Breast epithelium (tissue), 4 donors: ENCODE measurements at places on chromosomes 1 and 21. TPM values are rescaled to one million over a fixed set of nuclear protein-coding genes. Genes with fewer than 3 reads are reported as not detected.

Gene OR2T29
- not detected for total RNA-seq

- DNase-seq = no peak
Measured at GRCh38 chr1:34441259-34442069, 264.8 kb downstream of the C1orf94 start.

- peak; percentile 53 for DNase-seq
Measured at GRCh38 chr1:172499636-172500141, 33.3 kb upstream of the SUCO start.

GRCh38 chr1:236247286-236247685 lies 34.5 kb downstream of the ERO1B start:
- no peak for DNase-seq

GRCh38 chr1:108718927-108719655 lies 6.4 kb downstream of the FNDC7 start:
- DNase-seq = no peak

Gene AKNAD1
- total RNA-seq = 4.1 TPM

Gene FAM72C
- 0.32 TPM for total RNA-seq

DNA sequence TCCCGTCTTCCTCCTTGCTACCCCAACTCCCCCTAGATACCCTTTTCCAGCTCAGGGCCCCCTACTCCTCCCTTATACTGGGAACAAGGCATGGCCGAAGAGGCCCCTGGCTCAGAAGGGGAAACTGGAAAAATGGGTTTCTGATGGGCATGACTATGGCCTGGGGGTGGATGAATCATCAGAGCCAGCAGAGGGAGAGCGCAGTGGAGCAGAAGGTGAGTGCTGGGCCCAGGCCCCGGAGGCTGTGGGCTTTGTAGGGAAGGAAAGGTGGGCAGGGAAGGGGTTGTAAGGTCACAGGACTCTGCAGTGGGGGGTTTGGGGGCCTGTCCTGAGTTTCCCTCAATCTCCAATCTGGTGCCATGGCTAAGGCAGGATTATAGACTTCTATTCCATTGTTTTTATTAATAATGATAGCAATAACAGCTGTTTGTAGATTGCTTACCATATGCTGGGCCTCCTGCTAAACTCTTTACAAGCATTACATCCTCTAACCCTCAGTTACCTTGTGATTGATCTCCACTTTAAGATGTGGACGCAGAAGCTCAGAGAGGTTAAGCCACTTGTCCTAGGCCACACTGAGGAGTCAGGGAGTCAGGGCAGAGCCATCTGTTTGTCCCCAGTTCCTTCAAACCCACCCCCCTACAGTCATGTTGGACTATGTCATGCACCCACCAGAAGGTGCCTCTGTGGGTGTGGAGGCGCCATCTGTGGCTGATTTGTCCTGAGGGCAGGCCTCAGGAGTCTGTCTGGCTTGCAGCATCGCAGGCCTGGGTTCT lies 36.2 kb upstream of the ZNF362 start:
- peak; percentile 38 for DNase-seq

DNA sequence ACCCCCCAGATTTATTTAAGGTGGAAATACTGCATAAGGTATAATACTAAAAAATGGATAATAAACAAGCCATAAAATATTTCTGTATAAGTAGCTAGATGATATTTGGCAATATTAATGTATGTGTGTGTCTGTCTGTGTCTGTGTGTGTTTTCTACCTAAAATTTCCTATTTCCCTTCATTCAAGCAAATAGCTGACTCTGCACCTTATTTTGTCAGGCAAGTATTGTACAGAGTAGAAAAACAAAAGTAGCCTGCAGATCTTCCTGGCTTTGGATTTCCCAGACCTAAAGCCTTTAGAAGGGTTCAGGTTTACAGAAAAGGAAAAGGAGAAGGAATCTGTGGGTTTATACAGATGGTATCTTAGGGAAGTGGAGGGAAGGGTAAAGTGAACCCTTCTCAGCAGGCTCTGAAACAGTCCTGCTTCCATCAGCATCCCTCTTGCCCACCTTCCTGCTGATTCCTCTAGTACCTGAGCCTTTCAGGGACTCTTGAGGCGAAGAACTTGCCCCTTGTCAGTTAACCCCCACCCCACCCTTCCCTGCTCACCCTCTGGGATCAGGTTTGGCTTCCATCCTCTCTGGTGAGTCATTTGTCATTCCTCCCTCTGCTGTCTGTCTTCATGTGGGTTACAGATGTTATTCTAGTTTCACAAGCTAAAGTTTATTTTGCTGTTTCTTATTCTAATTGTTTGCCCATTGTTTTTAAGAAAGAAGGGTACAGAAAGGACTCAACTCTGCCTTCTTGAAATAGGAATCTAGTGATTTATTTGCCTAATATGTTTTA lies 21.7 kb upstream of the RGS16 start:
- no peak for DNase-seq

- DNase-seq = peak; percentile 66
Measured at GRCh38 chr1:206479183-206480125, 9.2 kb downstream of the IKBKE start.

GRCh38 chr1:4061521-4062031 lies 161.5 kb upstream of the C1orf174 start:
- no peak for DNase-seq

DNA sequence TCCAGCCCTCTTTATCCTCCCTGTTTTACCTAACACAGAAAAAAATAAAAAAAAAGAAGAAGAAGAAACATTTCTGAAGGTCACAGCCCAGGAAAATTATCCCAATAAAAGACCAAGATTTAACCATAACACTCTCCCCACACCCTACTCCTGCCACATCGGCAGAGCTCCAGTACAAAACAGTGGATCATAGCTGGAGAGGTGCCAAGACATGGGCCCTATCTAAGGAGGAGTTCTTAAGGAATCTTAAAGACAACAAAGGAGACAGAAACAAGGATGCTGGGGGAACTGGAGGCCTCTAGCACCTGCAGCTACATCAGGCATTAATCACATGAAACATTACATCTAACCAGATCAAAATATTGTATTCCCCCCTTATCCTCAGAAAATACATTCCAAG lies 432.8 kb downstream of the MATN1 start:
- DNase-seq = no peak

DNA sequence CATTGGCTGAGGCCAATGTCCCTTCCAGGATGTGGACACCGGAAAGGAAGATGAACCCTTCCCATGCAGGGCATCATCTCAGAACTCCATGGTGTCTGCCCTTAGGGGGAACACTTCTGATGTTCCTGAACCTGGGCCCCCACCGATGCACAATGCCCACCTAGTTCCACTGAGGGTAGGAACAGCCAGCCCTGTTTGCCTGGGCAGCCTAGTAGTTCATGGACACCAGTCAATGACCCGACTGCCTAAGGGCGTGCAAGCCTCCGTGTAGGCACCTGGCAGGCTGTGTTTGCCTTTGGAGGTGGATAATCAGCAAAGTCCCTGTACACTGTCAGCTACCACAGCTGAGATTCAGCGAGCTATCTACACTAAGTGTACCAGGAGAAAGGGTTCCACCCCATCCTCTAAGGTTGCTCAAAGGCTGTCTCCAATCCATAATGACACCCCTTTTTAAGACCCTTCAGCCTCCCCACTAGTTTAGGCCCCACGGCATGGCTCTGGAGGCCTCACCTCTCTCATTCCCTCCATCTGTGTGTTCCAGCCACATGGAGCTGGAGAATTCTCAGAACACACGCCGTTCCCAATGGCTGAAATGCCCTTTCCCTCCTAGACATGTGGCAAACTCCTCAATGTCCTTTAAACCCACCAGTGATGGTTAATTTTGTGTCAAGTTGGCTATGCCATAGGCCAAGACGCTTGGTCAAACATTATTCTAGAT lies 124.8 kb upstream of the EDN2 start:
- no peak for DNase-seq

GRCh38 chr1:227170361-227171166 lies 147.7 kb downstream of the CDC42BPA start:
- DNase-seq = no peak

DNA sequence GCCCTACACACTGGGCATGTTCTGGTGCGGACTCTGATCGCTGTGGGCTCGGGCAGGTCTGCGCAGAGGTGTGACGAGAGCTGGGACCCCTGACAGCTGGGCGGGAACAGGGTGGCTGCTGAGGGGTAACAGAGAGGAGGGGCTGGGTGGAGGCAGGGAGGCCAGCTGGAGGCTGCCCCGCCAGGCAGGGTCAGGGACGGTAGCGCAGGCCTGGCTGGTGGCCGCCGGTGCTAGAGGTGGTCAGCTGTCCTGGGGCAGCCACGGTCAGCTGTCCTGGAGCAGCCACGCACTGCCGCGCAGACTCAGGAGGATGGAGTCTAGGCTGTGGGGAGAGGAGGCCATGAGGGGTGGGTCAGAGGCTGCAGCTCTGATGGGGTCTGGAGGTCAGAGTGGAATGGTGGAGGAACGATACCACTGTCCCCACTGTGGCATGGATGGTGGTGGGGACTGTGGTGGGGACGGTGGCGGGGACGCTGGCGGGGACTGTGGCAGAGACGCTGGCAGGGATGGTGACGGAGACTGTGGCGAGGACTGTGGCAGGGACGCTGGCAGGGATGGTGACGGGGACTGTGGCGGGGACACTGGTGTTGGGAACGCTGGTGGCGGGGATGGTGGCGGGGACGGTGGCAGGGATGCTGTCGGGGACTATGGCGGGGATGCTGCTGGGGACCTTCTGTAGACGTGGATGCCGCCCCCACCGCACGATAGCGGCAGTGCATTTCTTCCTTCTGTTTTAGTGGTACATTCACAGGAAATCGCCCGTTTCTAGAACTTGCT lies 21.3 kb upstream of the LRRC3 start:
- DNase-seq = no peak

- no peak for DNase-seq
Measured at GRCh38 chr1:241408170-241408569, 51.2 kb upstream of the RGS7 start.

GRCh38 chr1:38719880-38720279 lies 139.7 kb downstream of the RRAGC start:
- DNase-seq = no peak

Gene DIPK1A
- total RNA-seq = 12.1 TPM

DNA sequence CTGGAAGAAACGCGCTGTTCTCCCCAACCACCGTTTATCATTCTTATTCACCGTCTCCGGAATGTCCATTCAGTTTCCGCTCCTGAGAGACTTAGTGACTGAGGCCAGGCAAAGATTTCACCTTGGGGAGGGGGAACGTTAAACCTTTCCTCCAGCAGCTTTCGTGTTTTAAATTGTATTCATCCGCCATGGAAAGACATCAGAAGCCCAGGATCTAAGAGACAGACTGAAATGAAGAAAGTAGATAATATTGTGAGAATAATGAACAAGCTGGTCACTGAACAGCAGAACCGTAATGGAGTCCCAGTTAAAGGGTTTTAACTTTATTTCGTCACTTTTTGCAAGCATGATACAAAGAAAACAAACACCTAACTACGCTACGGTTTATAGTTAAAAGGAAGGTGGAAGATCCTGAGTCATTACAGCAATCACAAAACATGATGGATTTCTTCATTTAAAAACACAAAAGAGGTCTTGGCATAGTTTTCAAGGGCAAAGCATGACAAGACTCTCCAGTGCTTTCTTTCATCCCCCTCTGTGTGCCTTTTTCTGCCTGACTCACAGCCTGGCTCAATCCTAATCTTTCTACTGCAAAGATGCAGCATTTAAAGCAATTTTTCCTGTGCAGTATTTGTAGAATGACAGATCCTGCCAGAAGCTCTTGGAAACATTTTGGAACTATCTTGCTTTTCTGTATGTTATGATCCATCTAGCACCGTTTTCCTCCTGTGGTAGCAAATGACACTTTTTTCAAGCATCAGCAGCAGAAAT lies 722 bp upstream of the SLC19A2 start:
- no peak for DNase-seq

Gene CRNN
- total RNA-seq = not detected

DNA sequence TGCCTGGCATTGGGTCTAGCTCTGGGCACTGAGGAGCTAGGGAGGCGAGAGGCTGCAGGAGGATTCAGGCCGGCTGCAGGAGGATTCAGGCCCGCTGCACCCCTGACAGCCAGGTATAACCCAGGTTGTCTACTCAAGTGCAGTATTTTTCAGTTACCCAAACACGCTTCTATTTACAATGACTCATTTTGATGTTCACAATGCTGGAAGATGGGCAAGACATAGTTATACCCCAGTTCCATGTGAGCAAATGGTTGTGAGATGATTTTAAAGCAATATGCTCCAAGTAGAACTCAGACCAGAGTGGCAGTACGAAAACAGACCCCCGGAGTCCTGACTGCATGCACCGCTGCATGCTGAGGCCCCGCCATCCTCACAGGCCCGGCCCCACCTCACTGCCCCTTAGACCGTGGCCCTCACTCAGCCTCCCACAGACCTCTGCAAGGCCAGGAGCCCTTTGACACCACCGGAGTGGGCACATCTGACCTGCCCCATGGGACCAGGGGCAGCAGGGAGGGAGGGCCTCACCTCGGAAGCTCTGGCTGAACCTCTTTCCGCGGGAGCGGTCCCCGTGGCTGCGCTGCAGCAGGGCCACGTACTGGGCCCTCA lies 553 bp downstream of the LEFTY1 start:
- DNase-seq = no peak

GRCh38 chr1:183164340-183164739 lies 21.7 kb upstream of the LAMC2 start:
- DNase-seq = no peak

DNA sequence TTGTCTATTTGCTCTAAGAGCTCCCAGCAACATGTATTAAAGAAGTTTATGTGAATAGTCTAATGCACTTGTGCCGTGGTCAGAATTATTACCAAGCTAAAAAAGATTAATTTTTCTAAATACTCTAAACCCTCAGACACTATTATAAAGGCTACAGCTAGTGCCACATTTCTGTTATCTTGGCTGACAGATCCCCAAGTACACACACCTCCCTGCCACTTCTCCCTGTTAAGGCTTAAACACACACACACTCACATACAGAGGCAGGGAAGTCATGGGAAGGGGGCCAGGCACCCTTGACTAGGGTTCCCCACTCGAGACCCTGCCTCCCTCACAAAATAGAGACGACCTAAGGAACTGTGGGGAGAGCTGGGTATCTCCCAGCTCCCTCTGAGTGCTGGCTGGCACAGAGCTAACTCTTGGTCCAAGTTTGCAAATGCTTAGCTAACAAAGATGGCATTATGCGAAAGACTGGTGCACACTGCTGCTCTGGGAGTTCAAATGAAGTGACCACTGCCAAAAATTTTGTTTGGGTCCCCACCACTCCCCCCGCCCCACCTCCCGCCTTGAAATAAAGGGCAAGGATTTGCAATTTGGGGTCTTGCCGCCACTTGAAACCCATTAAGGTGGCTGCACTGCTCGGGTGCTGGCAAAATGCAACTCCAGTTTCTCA lies 9.8 kb downstream of the SSBP3 start:
- DNase-seq = no peak

Gene NPR1
- 134 TPM for total RNA-seq

Gene CD101
- 0.32 TPM for total RNA-seq

Gene BCL10
- 23.6 TPM for total RNA-seq

GRCh38 chr1:155913969-155914757 lies 3.0 kb upstream of the RIT1 start:
- DNase-seq = no peak

GRCh38 chr1:225474986-225475820 lies 47.4 kb upstream of the LBR start:
- DNase-seq = peak; percentile 25

GRCh38 chr1:186440584-186440983 lies 20.3 kb downstream of the PDC start:
- DNase-seq = no peak

Gene PUM1
- total RNA-seq = 149 TPM

GRCh38 chr1:109094377-109094803 lies 3.8 kb downstream of the TMEM167B start:
- DNase-seq = no peak

Gene ERVH48-1
- not detected for total RNA-seq
